Activated CD4-positive, alpha-beta T cell treated with anti-CD3 and anti-CD28 coated beads, Interleukin-2, amount 10 ng/mL, durations not matched to agents 24 days and 14 days (primary cell): ENCODE measurements at places on chromosomes 3 and 15.

GRCh38 chr3:189839576-189839975, 208.4 kb downstream of the TP63 start:
- H3K36me3 ChIP-seq: no peaks in the 10 kb centered on the region
- DNase-seq: no peak
- H3K27ac ChIP-seq: no peak overlapping the region
- no peak overlapping the region for H3K4me3 ChIP-seq

DNA sequence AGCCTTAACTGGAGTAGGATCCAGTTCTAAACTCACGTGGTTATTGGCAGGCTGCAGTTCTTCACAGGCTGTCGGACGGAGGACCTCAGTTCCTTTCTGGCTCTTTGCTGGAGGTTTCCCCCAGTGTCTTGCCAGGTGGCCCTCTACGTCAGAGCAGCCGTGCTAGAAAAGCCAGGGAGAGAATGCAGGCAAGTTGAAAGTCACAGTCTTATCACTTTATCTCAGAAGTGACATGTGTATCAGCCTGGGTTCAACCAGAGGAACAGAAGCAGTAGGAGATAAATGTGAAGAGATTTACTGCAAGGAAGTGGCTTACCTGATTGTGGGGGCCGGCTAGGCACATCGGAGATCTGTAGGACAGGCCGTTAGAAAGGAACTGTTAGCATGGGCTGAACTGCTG, 125.3 kb upstream of the BNIP2 start:
- no peaks in the 10 kb centered on the region for H3K36me3 ChIP-seq
- peaks cover 18% of the 10 kb centered on the region for H3K4me1 ChIP-seq
- H3K4me3 ChIP-seq: no peak overlapping the region
- H3K27me3 ChIP-seq: peaks cover 31% of the 10 kb centered on the region

DNA sequence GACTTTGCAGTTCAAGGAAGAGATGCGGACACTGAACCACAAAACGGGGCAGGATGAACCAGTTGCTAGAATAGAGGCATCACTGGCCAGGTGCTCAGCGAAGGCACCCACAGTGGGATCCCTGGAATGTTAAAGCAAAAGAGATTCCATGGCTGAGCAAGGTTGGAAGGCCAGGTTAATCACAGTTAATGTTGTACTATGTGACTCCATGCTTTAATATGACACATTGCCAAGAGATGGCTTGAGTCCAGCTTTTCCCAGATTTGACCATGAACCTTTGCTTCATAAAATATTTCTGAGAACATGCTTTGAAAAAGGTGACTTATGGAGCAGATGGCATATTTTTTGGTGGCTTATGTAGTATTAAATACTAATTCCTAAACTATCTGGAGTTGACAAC, 76.2 kb upstream of the CMTM7 start:
- no peak overlapping the region for H3K27ac ChIP-seq
- peaks cover 32% of the 10 kb centered on the region for H3K4me1 ChIP-seq

GRCh38 chr3:47577583-47578118, 1.0 kb downstream of the CSPG5 start:
- H3K27me3 ChIP-seq: peaks cover 37% of the 10 kb centered on the region
- H3K4me1 ChIP-seq: no peaks in the 10 kb centered on the region
- no peak for DNase-seq
- H3K4me3 ChIP-seq: peak overlapping the region; percentile 73

GRCh38 chr3:52238193-52238760, 681 bp downstream of the TWF2 start:
- H3K27ac ChIP-seq: peak overlapping the region; percentile 90
- H3K36me3 ChIP-seq: peaks cover 20% of the 10 kb centered on the region
- DNase-seq: no peak
- H3K4me1 ChIP-seq: peaks cover 57% of the 10 kb centered on the region

GRCh38 chr15:78088773-78089080, 3.6 kb upstream of the SH2D7 start:
- H3K27ac ChIP-seq: peak overlapping the region; percentile 2
- no peaks in the 10 kb centered on the region for H3K36me3 ChIP-seq
- no peak overlapping the region for H3K4me3 ChIP-seq
- DNase-seq: no peak
- peaks cover 31% of the 10 kb centered on the region for H3K4me1 ChIP-seq

DNA sequence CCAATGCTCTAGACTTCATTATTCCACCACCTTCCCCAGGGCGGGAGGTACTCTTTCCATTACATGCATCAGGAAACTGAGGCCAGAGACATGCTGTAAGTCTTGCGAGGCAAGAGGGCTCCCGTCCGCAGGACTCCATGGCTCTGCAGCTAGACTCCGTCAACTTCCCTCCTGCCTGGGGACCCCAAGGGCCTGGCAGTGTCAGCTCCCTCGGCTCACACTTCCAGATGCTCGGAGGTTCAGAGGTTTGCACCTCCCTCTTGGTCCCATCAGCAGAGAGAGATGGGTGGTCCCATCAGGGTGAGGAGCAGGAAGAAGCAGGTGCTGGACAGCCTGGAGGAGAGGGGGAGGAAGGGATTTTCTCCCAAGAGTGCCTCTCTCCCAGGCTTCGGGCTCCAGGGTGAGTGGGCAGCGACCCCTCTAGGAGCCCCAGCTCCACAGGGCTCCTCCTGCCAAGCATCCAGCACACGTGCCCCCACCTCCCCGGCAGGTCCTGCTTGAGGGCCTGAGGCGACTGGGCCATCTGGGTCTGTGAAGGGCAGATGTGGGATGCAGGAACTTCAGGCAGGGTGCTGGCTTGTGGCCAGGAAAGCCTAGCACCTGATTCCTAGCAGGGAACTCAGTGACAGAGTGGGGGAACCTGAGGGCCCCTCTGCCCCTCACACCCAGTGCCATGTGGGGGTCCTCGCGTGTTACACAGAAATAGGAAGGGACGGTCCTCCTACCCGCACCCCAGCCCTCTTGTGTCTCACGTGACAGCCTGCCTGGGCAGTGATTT, 9.3 kb downstream of the PAK6 start:
- H3K36me3 ChIP-seq: no peaks in the 10 kb centered on the region
- H3K27me3 ChIP-seq: peaks cover 24% of the 10 kb centered on the region
- no peak overlapping the region for H3K27ac ChIP-seq

GRCh38 chr15:25186411-25186810, 231.6 kb downstream of the SNRPN start:
- no peak overlapping the region for H3K4me3 ChIP-seq
- no peaks in the 10 kb centered on the region for H3K36me3 ChIP-seq
- no peaks in the 10 kb centered on the region for H3K4me1 ChIP-seq
- DNase-seq: no peak
- H3K27ac ChIP-seq: no peak overlapping the region

GRCh38 chr3:72191209-72191960, 406.4 kb upstream of the PROK2 start:
- no peak overlapping the region for H3K4me3 ChIP-seq
- H3K36me3 ChIP-seq: no peaks in the 10 kb centered on the region
- no peaks in the 10 kb centered on the region for H3K27me3 ChIP-seq
- DNase-seq: no peak
- H3K4me1 ChIP-seq: peaks cover 15% of the 10 kb centered on the region

DNA sequence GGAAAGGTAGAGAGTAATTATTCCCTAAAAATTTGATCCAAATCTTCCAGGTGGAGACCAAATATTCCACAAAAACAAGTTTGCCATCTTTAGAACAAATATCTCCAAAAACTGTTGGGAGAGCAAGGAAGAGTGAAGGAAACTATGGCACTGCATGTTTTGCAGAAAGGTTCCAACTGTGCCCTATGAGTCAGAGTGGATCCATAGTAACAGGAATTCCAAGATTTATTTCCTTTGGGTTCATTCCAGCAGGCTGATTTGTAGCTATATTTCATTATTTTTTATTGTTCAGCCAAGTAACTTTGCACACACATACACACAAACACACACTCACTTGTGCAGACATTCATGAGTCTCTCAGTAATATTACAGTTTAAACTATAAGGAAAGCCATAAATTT, 459.7 kb upstream of the EPHA6 start:
- H3K27me3 ChIP-seq: no peaks in the 10 kb centered on the region
- no peaks in the 10 kb centered on the region for H3K36me3 ChIP-seq
- no peak for DNase-seq
- no peak overlapping the region for H3K27ac ChIP-seq
- no peaks in the 10 kb centered on the region for H3K4me1 ChIP-seq

DNA sequence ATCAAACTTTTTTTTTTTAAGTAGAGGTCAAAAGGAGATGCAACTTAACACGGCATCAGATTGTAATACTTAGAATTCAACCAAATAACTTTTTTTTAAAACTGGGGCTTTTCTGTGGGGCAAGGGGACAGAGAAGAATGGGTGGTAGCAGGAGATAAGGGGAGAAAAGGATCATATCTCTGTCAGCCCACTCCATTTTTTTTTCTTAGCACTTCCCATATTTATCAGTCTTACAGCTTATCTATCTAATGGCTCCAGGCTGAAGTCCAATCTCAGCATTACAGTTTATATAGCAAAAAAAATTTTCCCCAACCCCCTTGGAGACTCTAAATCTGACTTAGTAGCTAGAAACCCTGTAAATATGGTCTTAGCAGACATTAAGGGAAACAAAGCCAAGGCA, 69.3 kb downstream of the PIK3R4 start:
- DNase-seq: no peak
- H3K4me3 ChIP-seq: no peak overlapping the region
- no peaks in the 10 kb centered on the region for H3K4me1 ChIP-seq
- H3K27me3 ChIP-seq: no peaks in the 10 kb centered on the region
- H3K27ac ChIP-seq: no peak overlapping the region
- peaks cover 28% of the 10 kb centered on the region for H3K36me3 ChIP-seq

DNA sequence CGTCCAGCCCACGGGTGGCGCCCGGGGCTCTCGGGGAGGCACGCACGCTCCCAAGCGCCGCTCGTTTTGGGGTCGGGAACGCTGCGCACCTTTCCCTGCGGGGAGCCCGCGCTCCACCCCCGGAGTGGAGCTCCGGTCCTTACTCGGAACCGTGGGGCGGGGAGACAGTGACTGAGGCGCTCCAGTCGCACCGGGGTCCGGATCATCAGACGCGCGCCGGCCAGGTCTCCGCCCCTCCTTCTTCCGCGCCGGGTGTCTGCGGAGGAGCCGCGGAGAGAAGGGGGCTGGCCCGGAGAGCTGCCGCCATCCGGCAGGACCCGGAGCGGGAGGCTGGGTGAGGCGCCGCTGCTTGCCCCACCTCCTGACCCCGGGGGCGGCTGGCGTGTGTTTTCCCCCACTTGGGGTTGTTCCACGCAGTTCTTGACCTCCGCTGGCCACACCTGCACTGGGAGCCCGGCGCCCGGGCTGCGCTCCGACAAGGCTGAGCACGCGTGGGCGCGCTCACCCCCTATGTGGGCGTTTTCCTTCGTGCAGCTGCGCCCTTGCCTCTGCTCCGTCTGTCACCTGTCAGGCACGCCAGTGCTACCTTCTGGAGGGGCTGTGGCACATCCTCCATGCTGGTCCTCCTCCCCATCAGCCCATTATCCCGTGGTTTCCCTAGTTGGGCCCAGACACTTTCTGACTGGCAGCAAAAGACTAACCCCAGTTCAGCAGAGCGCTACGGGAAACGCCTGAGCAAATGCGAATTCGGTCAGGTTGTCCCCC, at the start of gene MCF2L2:
MCF2L2 (minus strand) TSS at position 173 of the 765 bp plus-strand sequence. CDS start 642 bp downstream, outside the sequence.
- no peaks in the 10 kb centered on the region for H3K36me3 ChIP-seq
- H3K4me3 ChIP-seq: peak within 1 kb of the TSS; percentile 82
- peak within 1 kb of the TSS; percentile 77 for H3K27ac ChIP-seq
- DNase-seq: peak; percentile 95
- peaks cover 39% of the 10 kb centered on the region for H3K4me1 ChIP-seq
- H3K27me3 ChIP-seq: peaks cover 2% of the 10 kb centered on the region

- peaks cover 39% of the 10 kb centered on the region for H3K4me1 ChIP-seq
- H3K36me3 ChIP-seq: no peaks in the 10 kb centered on the region
- DNase-seq: no peak
- no peak overlapping the region for H3K27ac ChIP-seq
- H3K27me3 ChIP-seq: peaks cover 5% of the 10 kb centered on the region
These were observed 126.7 kb upstream of the PRICKLE2 start for GRCh38 chr3:64351713-64352638.

DNA sequence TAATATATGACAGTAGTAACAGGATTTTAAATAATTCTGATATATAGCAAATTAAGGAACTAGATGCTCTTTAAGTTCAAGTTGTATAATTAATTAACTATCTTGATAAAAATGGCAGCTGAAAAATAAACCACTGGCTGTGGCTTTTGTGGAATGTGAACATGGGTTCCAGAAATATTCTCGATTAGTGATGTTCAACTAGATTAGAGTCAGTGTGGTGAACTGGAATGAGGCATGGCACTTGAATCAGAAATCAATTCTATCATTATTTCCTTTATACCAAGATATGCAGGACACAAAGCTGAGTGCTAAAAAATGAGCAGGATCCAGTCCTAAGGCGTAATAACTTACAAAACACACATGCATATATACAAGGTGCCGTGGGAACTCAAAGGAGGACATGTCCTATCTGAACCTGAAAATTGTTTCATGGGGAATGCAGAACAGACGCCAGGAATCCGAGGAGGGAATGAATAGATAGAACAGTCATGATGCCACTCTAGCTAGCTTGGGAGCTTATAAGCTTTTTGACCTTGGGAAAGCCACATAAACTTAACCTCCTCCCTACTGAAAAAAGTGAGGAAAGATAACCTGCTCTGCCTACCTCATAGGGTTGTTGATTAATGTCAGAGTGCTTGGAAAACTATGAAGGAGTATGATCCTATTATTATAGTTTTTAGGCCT, 402.4 kb downstream of the PLCL2 start:
- H3K4me1 ChIP-seq: no peaks in the 10 kb centered on the region
- no peaks in the 10 kb centered on the region for H3K36me3 ChIP-seq
- H3K27me3 ChIP-seq: no peaks in the 10 kb centered on the region
- H3K27ac ChIP-seq: no peak overlapping the region

DNA sequence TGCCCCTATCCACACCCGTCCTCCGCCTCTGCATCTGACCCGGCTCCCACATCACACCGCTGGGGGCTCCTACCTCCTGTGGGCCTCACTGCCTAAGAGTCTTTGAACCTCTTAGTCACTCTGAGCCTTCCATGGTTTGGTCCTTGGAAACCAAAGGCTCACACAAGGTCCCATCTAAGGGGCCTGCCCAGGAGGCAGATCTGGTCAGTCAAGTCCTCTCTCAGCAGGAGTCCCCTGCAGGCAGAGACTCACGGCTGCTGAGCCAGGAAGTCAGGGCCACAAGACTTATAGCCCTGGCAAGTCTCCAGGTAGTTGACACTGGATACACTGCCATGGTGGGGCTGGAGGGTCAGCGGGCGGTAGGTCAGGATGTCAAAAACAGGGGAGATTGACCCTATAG, 31.2 kb upstream of the ALDH1L1 start:
- H3K4me1 ChIP-seq: no peaks in the 10 kb centered on the region

DNA sequence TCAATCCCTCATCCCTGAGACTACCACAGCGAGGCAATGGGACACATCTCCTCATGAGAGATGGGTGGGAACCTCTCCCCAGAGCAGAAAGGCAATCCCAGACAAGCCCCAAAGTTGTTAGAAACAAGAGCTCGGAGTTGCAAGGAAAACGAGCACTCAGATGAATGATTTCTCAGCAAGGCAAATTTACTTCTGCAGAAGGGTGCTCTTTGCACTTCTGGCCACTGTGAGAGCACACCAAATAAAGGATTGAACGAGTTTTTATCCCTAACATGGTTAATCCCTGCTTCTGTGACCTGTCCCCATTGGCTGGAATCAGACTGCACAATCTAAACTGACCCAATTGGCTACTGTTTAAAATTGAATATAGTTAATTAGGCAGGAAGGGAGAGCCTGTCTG, 339.1 kb upstream of the POU1F1 start:
- no peak for DNase-seq
- no peak overlapping the region for H3K27ac ChIP-seq
- H3K36me3 ChIP-seq: no peaks in the 10 kb centered on the region
- H3K27me3 ChIP-seq: no peaks in the 10 kb centered on the region
- H3K4me1 ChIP-seq: no peaks in the 10 kb centered on the region
